ENCODE measurements at places on chromosomes 6 and 20.

- peak; percentile 12 for DNase-seq
These were observed 116.1 kb upstream of the NXT1 start for GRCh38 chr20:23234311-23235078.

DNA sequence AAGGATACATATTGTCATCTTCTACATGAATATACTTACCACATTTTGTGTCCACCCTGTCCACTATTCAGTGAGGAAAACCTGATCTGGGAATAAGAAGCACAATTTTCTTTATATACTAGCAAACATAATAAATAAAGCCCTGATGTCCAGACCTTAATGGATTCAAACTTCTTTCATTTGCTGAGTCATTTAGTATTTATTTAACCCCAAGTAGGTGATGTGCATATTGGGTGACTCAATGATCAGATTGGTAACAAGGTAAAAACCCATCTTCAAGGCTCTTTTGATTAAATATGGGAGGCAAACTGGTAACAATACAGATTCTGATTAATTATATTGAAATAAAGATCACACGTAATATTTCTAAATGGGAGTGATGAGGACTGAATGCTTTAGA is 1159.8 kb upstream of the EYS start:
- no peak for DNase-seq

DNA sequence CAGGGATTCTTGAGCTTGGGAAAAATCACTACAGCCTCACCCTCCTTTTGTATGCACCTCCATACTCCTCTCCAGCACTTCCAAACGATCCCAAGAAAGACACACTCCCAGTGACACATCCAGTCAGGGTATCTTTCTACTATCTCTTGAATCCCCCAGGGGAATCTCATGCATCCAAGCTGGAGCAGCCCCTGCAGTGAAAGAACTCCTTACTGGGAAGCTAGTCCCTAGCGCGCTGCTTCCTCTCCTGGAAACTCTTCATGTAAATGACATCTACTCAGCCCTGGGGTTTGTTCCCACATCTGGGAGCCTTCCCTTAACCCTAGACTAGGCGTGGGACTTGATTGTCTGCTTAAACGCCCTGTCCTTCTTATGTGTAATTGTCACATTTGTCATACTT is 329.1 kb upstream of the QKI start:
- DNase-seq: no peak

GRCh38 chr6:151137542-151137941 is 102.2 kb upstream of the AKAP12 start:
- no peak for DNase-seq

DNA sequence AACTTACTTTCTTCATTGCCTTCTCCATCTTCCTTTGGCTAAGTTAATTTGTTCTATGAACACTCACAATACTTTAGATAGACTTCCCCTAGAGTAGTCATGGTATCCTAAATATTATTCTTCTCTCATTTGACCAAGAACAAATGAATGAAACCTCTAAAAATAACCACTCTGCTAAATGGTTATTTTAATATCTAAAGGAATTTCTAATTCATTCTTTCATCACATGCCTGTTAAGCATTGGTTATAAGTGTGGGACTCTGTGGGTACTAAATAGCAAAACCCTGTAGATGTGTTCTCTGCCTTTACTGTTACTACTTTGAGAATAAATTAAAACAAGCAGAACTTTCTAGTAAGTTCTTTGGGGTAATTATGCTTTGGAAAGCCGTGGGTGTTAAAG is 138.9 kb downstream of the EYA4 start:
- DNase-seq: no peak

GRCh38 chr6:139655783-139656705 is 281.6 kb upstream of the CITED2 start:
- DNase-seq: no peak

GRCh38 chr6:135187372-135187771 is 6.3 kb downstream of the MYB start:
- DNase-seq: no peak

- DNase-seq: peak; percentile 72
These were observed 2.6 kb downstream of the EPHA7 start for GRCh38 chr6:93416571-93417420.

- DNase-seq: no peak
These were observed 63.5 kb upstream of the E2F3 start for GRCh38 chr6:20338156-20338555.

- DNase-seq: peak; percentile 75
These were observed 938 bp downstream of the WRNIP1 start for GRCh38 chr6:2765896-2766766.

DNA sequence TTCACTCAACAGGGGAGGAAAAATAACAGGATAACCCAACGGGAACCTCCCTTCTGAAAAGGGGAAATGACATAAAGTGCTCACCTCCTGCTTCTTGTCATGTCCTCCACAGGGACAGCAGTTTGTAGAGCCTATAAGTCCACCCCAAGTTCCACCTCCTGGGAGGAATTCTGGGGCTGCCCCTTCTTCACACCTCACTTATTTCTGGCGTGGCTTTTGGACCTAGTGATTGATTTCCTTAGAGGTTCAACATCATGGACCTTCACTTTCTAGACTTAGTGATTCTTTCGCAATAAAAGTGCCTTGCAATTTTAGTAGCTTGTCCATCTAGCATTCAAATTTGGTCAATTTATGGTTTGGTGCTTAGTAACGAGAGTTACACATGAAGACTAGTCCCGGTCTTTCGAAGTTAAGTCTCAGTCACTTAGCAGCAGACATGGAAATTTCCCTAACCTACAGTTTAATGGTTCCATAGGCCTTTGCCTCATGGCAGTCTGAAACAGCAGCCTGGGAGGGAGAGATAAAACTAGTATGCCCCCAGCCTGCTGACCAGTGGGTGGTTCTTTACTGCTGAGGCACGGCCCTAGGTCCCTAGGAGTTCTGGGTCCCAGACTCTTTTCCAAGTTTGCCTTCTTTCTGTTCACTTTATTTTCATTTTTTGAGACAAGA is 59.2 kb upstream of the CDKAL1 start:
- DNase-seq: no peak

DNA sequence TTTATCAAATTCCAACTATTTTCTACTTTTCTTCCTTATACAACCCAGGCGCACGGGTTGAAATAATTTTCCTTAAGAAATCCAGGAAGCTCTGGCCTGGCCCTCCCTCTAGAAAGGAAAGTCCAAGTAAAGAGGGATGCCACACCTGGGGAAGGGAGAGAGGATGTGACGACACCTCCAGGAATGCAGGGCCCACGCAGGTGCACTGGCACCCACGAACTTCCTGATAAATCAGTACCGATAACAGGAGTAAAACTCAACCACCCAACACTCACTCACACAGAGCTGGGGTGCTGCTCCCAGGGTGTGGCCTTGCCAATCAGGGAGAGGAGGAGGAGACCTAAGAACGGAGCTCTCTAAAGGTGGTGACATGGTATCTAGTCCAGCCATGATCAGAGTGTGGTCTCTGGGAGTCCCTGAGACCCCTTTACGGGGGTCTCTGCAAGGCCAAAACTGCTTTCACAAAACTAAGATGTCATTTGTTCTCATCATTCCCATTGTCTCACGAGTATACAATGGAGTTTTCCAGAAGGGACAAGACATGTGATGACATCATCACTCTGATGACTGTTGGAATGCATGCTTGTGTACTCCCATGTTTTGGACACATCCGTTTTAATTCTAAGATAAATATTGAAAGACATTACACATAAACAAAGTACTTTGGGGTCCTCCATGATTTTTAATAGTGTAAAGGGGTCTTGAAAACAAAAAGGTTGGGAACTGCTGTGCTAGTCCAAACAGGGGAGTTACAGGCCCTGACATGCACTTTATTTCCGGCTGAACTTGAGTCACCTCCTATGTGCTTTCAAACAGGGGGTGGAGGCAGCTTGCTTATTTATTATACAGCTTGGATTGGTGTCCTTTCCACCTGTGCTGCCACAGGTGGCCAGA is 2.2 kb upstream of the PARD6B start:
- peak; percentile 38 for DNase-seq

Data from ecto neural progenitor cell (in vitro differentiated cells).